Hippocampal formation (tissue), 2 donors: ENCODE measurements at places on chromosomes 5 and 9.

- DNase-seq = no peak
Observed at GRCh38 chr9:109456811-109457210, 41.3 kb downstream of the PTPN3 start.

GRCh38 chr5:60546207-60546606 lies 153.8 kb downstream of the DEPDC1B start:
- DNase-seq = no peak

- no peak for DNase-seq
Observed at GRCh38 chr9:81801190-81801589, 111.8 kb upstream of the TLE1 start.

DNA sequence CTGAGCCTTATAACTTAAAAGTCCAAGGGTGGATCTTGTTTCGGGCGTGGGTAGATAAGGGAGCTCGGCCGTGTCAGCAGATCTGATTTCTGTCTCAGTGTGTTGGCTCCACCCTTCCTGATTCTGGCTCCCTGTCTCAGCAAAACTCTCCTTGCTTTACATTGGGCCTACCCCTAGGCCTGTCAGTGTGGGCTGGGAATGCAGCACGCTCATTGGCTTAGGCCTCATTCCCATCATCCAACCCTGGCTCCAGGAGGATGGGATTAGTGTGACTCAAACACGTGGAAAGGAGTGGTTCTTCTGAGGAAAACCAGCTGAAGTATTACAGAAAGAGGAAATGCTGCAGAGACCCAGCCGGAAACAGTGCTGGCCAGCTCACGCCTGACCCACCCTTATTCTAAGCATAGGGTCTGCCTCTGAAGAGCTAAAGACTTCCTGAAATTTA lies 59.9 kb downstream of the ZFAND5 start:
- no peak for DNase-seq

DNA sequence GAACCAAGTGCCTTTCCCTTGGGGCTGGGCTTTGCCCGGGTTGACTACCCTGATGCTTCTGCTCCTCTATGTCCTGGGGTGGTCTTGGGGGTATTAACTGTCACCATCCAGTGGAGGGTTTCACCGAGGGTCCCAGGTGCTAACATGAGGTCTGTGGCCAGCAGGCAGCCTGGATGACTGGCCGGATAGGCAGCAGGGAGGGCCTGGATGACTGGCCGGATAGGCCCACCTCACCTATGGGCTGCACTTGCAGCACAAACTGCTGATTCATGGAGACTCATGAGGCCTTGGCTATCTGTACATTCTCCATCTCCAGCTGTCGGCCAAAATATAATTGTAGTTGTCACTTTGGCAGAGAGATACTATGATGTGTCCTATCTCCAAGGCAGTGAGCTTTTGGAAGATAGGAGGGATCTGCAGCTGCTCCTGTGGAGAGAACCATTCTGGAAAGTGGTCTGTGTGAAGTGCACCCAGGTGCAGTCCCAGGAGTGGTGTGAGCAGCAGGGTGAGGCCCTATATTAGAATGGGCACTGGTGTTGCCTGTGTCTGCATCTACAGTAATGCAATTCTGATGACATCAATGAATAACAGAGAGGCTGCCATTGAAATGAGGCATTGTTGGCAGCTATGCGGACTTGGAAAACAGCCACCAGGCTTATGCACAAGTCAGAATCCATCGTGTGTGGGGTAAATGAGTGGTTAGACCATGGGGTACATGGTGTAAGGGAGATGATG lies 26.3 kb upstream of the CDKN2AIPNL start:
- no peak for DNase-seq

- DNase-seq = no peak
Observed at GRCh38 chr5:117615226-117615625, 1040.6 kb upstream of the SEMA6A start.

- DNase-seq = no peak
Observed at GRCh38 chr5:86374611-86375010, 243.1 kb upstream of the COX7C start.
